ENCODE measurements at places on chromosomes 11 and 22.

DNA sequence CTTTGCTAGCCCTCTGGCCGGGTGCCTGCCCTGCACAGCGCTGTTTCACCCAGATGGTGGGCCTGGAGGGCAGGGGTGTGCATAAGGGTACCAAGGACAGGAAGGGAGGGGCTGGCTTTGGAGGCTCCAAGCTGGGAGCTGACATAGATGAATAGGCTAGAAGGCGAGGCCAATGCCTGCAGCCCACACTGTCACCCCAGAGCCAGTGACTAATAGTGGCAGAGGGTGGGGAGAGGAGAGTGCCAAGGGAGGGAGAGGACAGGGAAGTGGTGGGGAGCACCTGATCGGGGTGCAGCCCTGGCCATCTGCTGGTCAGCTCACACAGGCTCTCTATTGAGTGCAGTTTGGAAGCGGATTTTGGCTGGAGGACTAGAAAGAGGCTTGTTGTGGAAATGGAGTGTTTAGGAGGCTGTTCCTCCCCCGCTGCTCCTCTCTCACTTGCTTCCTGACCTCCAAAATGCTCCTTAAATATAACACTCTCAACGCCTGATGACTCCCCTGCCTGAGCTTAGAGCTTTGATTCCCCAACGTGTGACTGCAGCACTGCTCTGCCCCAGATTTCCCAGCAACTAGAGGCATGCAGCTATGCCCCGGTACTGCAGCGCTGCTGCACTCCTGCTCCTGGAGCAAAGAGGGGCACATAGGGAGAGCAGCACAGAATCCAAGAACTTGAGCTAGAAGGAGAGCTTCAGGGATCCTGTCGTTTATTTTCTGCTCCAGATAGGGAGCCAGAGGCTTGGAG, 89.2 kb downstream of the GRAMD1B start:
- no peak for DNase-seq

GRCh38 chr22:29475550-29475949, 4.5 kb upstream of the NEFH start:
- DNase-seq: no peak

- DNase-seq: no peak
Measured at GRCh38 chr11:121886005-121886734, 229.8 kb downstream of the BLID start.

GRCh38 chr11:96037405-96037949, 113.6 kb upstream of the MTMR2 start:
- DNase-seq: peak; percentile 16

- no peak for DNase-seq
Measured at GRCh38 chr22:42648368-42649245, 585 bp downstream of the CYB5R3 start.

GRCh38 chr11:120184946-120185705, 25.7 kb upstream of the OAF start:
- DNase-seq: no peak

- DNase-seq: no peak
Measured at GRCh38 chr22:44047891-44048301, 23.8 kb downstream of the PARVB start.

GRCh38 chr22:29081517-29082236, 8.8 kb downstream of the KREMEN1 start:
- DNase-seq: no peak

DNA sequence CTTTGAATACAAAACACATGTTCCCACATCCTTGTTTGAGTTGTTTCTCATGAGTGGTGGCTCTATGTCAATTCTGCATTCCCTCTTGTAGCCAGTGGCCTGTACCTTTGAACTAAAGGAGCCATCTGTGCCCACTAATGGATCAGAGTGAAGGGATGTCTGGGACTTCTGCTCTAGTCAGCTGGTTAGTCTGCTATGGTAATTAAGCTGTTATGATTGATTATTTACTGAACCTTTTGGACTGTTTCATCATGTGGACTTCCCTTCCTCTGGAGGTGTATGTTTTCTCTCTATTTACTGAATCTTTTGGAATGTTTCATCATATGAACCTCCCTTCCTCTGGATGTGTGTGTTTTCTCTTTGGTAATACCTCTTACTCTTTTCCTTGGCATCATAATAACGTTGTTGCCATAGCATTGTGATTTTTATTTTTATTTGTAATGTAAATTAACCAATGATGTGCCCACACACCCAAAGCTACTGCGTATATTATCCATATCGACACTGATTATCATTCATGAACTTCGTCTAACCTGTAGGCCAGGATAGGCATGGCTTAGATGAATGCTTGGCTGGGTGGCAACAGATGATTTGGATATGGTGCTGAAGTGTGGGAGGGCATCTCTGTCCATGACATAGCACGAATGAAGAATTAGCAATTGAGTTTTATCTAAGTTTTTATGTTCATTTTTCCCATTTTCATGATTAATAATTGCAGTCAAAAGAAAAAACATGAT, 112.3 kb upstream of the SORL1-AS1 start:
- no peak for DNase-seq

DNA sequence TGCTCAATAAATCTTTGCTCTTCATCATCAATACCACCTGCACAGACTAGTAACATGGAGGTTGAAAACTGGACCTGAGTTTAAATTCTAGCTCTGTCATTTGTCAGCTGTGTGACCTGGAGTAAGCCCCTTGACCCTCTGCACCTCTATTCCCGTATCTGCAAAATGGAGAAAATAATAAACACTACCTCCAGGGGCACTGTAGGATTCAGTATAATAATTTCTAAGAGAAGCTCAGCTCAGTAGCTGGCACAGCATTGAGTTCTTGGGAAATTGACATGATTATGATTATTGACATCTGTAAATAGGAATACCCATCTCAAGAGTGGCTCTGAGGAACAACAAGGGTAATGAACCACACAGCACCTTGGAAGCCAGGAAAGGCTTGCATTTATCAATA, 78.4 kb downstream of the MN1 start:
- DNase-seq: no peak

DNA sequence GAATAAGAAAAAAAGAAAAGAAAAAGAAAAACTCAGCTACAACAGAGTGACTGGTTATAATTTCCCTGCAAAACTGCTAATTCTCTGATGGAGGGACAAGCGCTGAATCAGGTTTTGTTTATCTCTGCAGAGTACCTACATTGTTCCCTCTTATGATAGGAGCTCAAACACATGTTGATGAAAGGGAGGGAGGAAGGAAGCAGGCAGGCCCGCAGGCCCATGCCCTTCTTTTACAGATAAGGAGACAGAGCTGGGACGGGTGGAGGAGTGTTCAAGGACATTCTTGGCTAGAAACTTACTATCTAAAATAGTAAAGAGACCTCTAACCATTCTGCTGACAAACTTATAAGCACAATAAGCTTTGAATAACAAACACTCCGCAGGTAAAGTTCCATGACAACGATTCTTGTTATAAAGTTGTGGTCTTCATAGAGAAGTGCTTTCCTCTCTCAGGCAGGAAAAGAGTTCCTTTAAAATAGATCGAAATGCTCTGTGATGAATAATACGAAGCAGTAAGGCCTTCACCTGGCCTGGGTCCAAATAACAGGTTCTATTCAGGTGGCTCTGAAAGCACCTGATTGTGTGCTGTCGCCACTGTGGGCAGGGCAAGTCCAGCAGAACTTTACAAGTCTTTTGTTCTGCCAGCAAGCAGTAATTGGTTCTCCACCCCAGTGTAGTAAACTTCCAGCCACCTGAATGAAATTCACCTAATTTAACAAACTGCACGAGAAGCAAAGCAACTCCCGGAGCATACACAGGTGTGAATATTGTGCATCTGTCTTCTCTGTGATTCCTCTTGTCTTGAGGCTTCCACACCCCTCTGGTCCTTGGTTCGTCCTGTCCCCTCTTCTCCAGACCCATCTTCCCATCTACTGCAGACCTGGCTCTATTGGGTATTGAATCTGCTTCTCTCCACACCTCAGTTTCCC, 15.3 kb upstream of the MICAL2 start:
- DNase-seq: no peak

DNA sequence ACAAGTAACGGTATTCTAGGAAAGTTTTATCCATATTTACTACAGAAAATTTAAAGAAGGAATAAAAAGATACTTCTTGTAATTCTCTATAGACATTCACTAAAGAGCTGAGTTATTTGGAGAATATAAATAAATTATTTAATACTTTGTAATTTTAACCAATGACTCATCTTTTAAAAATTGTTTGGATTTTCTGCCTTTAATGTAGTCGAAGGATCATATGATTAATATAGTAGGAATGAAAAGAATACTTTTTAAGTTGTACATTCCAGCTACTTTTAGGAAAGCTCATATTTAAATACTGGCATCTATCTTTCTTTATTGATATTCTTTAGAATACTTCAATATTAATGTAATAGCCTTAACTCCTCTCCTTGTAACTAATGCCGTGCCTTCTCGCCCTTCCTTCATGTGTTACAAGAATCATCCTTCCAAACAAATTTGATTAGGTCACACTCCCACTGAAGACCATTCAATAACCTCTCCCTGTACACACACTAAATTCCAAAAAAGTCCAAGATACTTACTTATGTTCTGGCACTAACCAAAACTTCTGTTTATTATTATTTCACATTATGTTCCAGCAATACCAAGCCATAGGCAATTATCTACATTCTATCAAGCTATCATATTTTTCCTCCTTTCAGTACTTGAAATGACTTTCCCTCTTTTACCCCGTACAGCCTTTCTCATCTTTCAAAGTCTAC, 501.9 kb downstream of the CNTN5 start:
- no peak for DNase-seq

GRCh38 chr22:40405178-40406062, 35.0 kb downstream of the SGSM3 start:
- no peak for DNase-seq

- DNase-seq: no peak
Measured at GRCh38 chr11:62013537-62014476, 46.4 kb upstream of the FTH1 start.

DNA sequence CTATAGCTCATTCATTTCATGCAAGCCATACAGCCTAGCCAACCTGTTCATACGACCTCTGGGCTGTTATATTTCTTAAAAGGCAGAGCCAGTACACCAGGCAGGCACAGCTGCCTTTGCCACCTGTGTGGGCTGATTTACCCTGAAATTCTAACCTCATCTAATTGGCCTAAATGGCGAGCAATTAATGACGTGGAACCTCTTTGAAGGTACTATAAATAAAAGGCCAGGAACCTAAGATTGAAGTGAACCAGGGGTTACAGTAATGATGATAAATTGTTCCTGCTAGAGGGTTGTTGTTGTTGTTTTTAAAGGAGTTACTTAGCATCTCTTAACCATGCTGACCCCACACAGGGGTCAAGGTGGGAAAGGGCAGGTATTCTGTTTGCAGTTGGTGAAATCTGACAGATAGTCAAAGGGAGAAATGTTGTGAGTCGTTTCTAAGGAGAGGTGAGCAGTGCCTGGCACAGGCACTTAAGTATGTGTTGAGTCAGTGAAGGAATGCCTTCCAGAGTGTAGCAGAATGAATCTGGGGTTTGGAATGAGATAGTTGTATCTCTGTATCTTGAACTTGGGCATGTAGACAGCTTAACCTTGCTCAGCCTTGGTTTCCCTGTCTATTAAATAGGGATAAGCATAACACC, 213.5 kb upstream of the NAV2 start:
- no peak for DNase-seq

GRCh38 chr11:17076517-17077239, 789 bp downstream of the RPS13 start:
- no peak for DNase-seq

- DNase-seq: no peak
Measured at GRCh38 chr22:47716890-47717615, 954.6 kb downstream of the TBC1D22A start.

GRCh38 chr11:17813391-17814059, 78.9 kb downstream of the KCNC1 start:
- DNase-seq: peak; percentile 46

GRCh38 chr11:62602141-62603071, 741 bp upstream of the MTA2 start:
- no peak for DNase-seq

DNA sequence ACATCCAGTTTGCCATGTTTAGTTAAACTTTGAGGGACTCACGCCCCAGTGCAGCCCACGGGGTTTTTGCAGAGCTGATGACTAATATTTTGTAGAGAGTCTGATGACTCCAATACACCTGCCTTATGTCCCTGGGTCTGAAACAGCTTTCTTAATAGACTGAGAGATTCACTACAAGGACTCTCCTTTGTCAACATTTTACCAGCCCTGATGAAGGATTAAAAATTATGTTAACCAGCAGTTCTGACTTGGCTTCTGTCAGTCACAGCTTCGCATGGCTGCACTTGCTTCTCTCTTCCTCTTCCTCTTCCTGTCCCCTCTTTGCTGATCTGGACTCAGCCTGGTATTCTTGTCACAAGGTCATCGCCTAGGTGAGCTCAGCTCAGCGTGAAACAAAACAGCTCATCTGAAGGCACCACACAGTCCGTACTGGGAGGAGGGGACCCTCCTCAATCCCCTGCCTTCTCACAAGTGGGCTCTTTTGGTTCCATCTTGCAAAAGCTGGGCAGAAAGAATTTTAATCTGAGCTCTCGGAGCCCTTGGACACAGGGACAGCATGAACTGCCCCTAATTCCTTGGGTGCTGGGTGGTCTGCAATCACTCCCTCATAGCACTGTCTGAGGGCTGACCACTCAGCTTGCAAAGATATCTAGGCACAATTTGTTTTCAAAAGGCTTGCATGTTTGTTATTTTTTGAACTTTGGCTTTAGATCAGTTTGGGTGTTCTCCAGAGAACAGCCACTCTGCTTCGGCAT, 38.1 kb upstream of the POU2AF1 start:
- no peak for DNase-seq

GRCh38 chr11:70288721-70289120, 18.2 kb downstream of the PPFIA1 start:
- no peak for DNase-seq

DNA sequence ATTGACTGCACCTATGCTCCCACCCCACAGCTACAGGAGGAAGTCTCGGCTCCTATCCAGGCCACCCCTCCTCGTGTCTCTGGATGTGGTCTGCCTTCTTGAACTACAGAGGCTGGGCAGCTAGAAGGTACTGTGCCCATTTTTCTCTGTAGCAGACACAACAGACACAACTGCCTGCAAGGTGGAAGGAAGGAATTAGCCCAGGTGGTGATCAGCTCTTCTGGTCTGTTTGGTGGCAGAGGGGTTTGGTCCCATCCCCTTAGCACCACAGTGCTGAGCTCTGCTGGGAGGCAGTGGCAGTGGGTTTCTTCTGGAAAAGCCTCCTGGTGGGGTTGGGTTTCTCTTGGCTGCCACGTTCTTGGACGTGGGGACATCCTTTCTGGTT, 132.5 kb downstream of the MPPED1 start:
- DNase-seq: no peak

GRCh38 chr22:45552017-45552411, 49.3 kb downstream of the FBLN1 start:
- no peak for DNase-seq

GRCh38 chr11:74135127-74135840, 35.5 kb downstream of the C2CD3 start:
- DNase-seq: peak; percentile 30

DNA sequence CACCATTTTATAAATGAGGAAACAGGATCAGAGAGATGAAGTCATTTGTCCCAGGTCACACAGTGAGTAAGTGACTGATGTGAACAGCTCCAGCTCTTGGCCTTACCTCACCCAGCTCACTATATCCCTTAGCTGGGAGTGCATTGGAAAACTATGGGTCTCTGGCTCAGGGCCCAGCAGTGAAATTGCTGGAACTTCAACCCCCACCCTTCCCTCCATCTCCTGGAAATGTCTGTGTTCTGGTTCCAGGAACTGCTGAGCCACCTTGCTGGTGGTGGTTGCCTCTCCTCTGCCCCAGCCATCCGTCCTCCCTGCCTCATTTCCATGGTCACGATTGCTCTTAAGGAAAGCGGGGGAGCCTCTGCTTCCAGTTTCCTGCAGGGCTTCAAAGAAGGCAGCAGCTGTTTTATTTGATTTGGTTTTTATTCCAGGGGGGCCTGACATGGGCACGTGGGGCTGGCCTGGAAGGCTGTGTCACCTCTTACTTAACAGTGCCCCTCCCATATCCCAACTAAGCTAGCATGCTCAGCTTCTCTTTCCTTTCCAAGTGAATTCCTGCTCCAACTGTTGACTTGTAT, 46.2 kb upstream of the CSTF3 start:
- peak; percentile 12 for DNase-seq

Data from urothelium cell line (cell line).